ENCODE measurements at places on chromosomes 2 and 18. TPM values are rescaled to one million over a fixed set of nuclear protein-coding genes. Genes with fewer than 3 reads are reported as not detected.

Gene TMEM17
- 4.9 TPM for total RNA-seq

Gene FTCDNL1
- 2.0 TPM for total RNA-seq

Gene LMAN2L
- 23.6 TPM for total RNA-seq

Gene DSG4
- total RNA-seq: under 0.01 TPM

Gene AQP12B
- total RNA-seq: not detected

Gene GAL3ST2
- total RNA-seq: 0.41 TPM

Gene ANKRD23
- 4.1 TPM for total RNA-seq

Gene SP140L
- 1.2 TPM for total RNA-seq

Gene REV1
- total RNA-seq: 84.8 TPM

Gene CCDC68
- 1.2 TPM for total RNA-seq

Gene ADI1
- total RNA-seq: 11.8 TPM

Gene CROCC2
- not detected for total RNA-seq

Gene DNAJC5G
- not detected for total RNA-seq

Gene ZBTB7C
- total RNA-seq: 1.6 TPM

Gene KIF3C
- 86.8 TPM for total RNA-seq

Gene ME2
- total RNA-seq: 152 TPM

Gene SLC9A4
- total RNA-seq: under 0.01 TPM

Gene CCL20
- total RNA-seq: not detected

Gene INHBB
- 3.3 TPM for total RNA-seq

Gene REG1B
- not detected for total RNA-seq

Gene ONECUT2
- 1.2 TPM for total RNA-seq

Gene NETO1
- 44.4 TPM for total RNA-seq

Gene CYS1
- 0.82 TPM for total RNA-seq

Gene CYP26B1
- total RNA-seq: 0.82 TPM

Gene FAM161A
- total RNA-seq: 29.8 TPM

Gene DUSP28
- 9.8 TPM for total RNA-seq

Gene OBSL1
- total RNA-seq: 40.4 TPM

Gene ZSWIM2
- total RNA-seq: 0.41 TPM

Gene PRR30
- total RNA-seq: not detected

Gene SLC5A7
- 1.6 TPM for total RNA-seq

Gene LIMS3
- 0.82 TPM for total RNA-seq

Gene ACMSD
- not detected for total RNA-seq

Gene LYPD1
- total RNA-seq: 24.5 TPM

Gene DNAH7
- total RNA-seq: 11.4 TPM

Gene IL18RAP
- total RNA-seq: 0.41 TPM

Gene CFAP53
- total RNA-seq: 1.2 TPM

Gene EFEMP1
- 7.3 TPM for total RNA-seq

Gene HRH4
- total RNA-seq: not detected

Gene PLCD4
- 1.2 TPM for total RNA-seq

Gene MC4R
- 3.3 TPM for total RNA-seq

Gene MDH1B
- total RNA-seq: 4.5 TPM

Gene RRM2
- total RNA-seq: 4.1 TPM

Gene PARD6G
- 9.4 TPM for total RNA-seq

Gene FOXI3
- 0.41 TPM for total RNA-seq

Gene ATP6V1B1
- total RNA-seq: not detected

Gene GREB1
- 3.7 TPM for total RNA-seq

Gene PLEK
- total RNA-seq: 1.6 TPM

Gene TEX51
- not detected for total RNA-seq

Gene ERBB4
- 75.0 TPM for total RNA-seq

Gene EGR4
- not detected for total RNA-seq

Gene KCNG2
- under 0.01 TPM for total RNA-seq

Gene SLC23A3
- under 0.01 TPM for total RNA-seq

Gene C1GALT1C1L
- total RNA-seq: under 0.01 TPM

Gene RBFA
- total RNA-seq: 37.1 TPM

Gene DAW1
- 1.2 TPM for total RNA-seq
